Germinal center (tissue), 1 donor: ENCODE measurements at places on chromosomes 16 and 17.

- DNase-seq: no peak
Observed at GRCh38 chr17:62644487-62645173, 17.2 kb downstream of the MRC2 start.

- no peak for DNase-seq
Observed at GRCh38 chr17:81003711-81004475, 12.3 kb downstream of the CHMP6 start.

- peak; percentile 86 for DNase-seq
Observed at GRCh38 chr16:22217890-22218730, 12.0 kb downstream of the EEF2K start.

DNA sequence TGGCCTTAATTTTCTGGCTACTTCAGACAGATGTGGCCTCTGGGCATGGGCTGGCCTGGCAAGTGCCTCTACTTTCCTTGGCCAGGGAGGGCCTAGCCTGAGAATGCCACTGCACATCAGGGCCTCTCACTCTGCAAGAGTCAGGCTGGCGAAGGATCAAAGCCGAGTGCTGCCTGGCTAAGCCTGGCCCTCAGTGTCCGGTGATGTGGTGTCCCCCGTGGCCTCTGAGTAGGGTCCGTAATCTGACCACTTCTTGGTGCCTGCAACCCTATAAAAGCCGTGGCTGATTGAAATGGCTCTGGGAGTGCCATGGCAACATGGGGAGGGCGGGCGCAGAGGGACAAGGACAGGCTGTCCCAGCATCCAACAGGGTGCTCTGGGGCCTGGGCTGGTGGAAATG is 30.2 kb downstream of the TBX4 start:
- DNase-seq: no peak

DNA sequence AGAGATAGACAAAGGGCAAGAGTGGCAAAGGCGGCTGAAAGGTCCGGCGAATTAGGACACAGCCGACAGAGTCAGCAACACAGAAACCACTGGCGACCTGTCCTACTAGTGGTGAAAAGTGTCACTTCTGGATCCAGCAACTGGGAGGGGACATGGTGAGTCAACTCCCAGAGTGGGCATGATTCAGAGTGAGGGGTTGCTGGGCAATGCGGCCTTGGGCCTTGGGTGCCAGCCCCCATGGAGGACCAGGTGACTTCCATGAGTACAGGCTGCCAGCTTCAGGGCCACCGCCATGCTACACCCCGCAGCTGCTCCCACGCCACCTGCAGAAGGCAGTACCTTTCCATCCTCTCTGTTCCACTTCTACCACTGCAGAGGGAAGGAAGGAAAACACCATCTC is 110.6 kb downstream of the ZFHX3 start:
- no peak for DNase-seq

DNA sequence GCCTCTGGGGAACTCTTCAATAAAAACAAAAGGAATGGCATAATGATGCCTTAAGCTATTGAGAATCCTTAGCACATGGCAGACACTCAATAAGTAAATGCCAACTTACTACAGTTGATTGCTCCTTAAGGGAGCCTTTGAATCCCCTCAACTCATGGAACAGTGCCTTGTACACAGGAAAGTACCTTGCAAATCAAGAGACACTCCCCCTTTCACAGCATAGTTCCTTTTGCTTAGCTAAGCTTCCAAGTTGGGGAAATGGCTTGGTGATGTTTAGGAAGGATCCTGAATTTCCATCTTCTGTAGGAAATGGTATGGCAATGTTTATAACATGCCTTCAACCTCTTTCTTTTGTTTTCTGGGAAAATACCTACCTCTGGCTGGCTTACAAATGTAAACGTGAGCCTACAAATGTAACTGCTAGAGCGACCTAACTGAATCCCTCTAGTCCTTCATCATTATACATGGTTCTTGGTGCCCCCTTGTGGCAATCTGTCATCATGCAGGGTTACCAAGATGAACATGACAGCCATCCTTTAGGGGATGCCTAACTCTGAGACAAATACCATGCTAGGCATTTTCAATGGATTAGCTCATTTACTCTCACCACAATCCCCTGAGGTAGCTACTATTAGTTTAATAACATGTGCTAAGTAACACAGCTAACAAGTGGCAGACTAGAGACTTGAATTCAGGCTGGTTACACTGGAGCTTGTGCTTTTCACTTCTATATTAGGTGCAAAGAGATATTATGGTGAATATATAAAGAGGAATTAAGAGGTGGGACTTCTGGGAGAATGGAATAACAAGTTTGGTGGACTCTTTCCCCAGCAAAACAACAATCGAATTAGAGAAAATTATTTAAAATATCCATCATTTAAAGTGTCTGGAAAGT is 65.0 kb downstream of the MMD start:
- peak; percentile 71 for DNase-seq

- no peak for DNase-seq
Observed at GRCh38 chr17:50234581-50234980, 33.1 kb upstream of the COL1A1 start.

GRCh38 chr16:4611337-4612021 is 3.2 kb downstream of the UBALD1 start:
- DNase-seq: no peak

GRCh38 chr17:36493956-36494355 is 7.5 kb downstream of the ZNHIT3 start:
- DNase-seq: no peak

- no peak for DNase-seq
Observed at GRCh38 chr16:57739756-57740422, 4.3 kb downstream of the KATNB1 start.

- peak; percentile 83 for DNase-seq
Observed at GRCh38 chr17:35747540-35748017, 5.5 kb downstream of the GAS2L2 start.

DNA sequence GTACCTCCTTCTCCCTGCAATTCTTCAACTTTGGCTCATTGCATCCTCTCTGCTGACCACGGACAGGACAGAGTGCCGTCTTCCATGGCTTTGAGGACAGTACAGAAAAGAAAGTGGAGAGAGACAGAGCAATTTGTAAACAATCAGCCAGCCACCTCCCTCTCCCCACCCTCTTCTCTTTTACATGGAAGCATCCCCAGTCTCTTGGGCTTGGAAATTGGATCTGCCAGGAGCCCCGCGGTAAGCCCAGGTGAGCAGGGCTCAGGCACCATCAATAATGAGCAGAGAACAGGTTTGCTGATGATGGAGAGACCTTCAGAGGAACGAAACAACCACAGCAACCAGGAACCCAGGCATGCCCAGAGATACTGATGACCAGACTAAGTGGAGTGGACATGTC is 194.9 kb upstream of the TNRC6C start:
- DNase-seq: no peak

GRCh38 chr16:50821586-50821985 is 79.7 kb downstream of the CYLD start:
- DNase-seq: no peak

DNA sequence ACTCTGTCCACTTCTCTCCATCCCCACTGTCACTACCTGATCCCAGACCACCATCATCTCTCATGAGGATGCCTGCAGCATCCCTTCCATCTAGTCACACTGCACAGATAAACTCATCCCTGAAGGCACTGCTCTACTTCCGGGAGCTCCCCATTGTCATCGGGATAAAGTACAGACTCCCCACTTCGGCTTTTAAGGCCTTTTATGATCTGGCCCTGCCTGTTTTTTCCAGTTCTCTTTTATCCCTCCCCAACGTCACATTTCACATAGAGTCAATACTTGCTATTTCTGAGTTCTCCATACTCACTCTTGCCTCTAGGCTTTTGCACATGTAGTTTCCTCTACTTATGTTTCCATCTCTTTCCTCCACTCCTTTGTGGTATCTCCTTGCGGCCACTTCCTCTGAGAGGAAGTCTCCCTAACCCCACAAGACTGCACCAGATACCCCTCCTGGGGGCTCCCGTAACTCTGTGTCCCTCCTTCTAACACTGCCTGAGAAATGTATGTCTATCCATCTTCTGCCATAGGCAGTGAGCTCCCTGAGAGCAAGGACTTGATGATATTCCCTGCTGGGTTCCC is 66.9 kb downstream of the COPRS start:
- DNase-seq: no peak

DNA sequence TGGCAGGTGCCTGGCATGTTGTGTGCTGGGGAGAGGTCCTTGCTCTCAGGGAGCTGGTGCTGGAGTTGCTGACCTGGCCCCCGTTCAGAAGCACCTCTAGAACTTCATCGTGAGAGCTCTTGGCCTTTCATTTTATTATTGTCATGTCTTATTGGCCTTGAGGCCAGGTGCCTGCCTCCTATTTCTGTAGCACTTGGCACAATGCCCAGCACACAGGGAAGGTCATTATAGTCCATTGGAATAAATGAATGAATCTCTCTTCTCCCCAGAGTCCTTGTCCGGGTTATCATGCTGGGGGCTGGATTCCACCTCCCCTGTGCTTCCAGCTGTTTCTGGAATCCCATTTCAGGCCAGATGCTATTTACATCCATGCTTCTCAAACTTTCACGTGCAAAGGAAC is 169.2 kb downstream of the HAPSTR1 start:
- DNase-seq: no peak

DNA sequence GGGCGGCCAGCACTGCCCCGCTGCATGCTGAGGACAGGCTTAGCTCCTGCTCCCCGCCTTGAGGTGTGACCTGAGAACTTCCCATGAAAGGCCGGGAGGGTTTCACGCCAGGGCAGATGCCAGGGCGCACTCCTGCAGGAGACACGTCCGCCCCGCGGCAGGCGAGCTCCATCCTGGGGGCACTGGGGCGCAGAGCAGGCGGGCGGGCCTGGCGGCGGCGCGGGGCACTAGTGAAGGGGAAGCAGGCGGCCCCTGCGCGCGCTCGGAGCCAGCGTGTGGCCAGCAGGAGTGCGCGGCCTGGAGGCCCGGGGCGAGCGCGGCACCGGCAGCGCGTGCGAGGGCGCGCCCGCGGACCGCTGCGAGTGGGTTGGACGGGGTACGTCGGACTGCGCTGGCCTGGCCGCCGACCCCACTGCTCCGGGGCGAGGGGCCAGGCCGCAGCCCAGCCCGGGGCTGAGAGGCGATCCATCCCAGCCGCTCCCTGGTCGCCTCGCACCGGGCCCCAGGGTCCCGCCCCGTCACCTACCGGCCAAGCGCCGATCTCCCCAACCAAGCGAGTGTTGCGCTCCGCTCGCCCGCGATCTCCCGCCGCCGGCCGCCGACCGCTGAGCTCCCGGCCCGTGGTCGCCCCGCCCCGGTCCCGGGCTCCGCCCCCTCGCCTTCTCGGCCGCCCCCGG is at the start of gene MAP3K14:
Gene MAP3K14, minus strand, starts transcription at position 587 of the 677 bp plus-strand sequence. CDS start 26,275 bp downstream, outside the sequence.
- DNase-seq: peak; percentile 75

GRCh38 chr16:49851468-49851787 is 4.5 kb downstream of the ZNF423 start:
- DNase-seq: no peak

DNA sequence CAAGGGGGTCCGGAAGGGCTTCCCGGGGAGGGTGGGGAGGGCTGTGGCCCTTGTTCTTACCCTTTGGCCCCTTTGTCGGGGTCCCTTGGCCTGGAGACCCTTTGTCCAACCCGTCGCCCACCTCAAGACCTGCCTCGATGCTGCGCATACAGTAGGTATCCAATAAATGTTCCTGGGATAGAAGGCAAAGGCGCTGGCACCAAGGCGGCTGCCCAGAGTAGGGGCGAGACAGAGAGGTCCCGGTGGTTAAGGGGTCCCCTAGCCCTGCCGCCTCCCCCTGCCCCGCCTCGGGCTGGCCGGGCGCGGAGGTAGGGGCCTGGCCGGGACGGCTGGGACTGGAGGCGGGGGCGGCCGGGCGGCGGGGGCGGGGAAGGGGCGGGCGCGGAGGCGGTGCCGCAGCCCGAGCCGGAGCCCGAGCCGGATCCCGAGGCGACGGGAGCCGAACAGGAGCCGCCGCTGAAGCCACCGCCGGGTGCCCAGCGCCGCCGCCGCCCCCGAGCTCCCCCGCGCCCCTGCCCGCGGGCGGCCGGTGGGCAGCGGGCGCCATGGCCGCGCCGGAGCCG is at the start of gene NHERF2:
Gene NHERF2, plus strand, starts transcription at position 442 of the 563 bp plus-strand sequence. Its CDS starts 104 bp downstream, at position 546.
- DNase-seq: peak; percentile 41

GRCh38 chr17:17109256-17109655 is 67.0 kb downstream of the MPRIP start:
- no peak for DNase-seq

DNA sequence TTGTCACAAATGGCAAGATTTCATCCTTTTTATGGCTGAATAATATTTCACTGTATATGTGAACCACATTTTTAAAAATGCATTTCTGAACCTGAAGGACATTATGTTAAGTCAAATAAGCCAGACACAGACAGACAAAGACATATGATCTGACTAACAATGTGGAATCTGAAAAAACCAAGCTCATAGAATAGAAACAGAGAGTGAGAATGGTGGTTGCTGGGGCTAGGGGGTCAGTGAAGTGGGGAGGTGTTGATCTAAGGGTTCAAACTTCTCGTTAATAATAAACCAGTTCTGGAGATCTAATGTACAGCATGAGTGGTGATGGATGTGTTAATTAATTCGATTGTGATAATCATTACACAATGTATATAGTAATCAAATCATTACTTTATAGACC is 475.1 kb downstream of the WWOX start:
- no peak for DNase-seq

DNA sequence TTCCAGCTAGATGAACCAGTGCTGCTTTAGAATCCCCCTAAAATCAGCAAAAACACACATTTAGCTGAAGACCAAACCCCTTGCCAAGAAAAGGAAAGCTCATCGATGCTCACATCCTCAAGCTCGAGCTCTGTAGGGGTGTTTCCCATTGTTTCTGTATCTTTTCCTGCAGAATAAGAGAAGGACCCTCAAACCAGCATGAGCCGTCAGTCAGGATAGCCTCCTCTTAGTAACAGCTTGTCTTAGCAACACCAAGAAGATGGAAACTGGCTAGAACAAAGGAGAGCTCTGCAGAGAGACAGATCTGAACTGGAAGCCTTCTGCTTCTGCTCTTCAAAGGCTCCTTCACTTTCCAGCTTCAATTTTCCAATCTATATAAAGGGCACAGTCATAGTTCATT is 32.0 kb downstream of the VAT1L start:
- DNase-seq: no peak

DNA sequence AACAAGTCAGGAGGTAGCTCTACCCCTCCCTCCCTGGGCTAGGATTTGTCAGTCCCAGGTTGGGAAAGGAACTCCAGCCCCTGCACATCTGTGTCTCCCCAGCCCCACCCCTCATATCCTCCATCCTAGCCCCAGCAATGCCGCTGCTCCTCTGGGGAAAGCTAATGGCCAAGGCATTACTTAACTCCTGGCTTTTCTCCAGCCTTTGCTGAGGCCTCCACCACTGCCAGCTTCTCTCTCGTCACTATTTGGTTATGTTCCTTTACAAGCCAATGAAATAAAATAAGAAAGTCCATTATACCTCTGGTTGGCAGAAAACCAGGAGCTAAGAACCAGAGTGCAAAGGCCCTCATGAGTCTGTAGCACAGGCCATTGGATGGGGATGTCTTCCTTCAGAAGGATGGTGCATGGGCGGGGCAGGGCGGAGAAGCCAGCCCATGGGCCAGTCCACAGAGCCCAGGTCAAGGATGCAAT is 171.0 kb downstream of the CCDC182 start:
- DNase-seq: no peak
